ENCODE measurements at places on chromosomes 3 and 15.
A peak's percentile ranks its signal among the peaks of the same experiment; 100 is the strongest.

DNA sequence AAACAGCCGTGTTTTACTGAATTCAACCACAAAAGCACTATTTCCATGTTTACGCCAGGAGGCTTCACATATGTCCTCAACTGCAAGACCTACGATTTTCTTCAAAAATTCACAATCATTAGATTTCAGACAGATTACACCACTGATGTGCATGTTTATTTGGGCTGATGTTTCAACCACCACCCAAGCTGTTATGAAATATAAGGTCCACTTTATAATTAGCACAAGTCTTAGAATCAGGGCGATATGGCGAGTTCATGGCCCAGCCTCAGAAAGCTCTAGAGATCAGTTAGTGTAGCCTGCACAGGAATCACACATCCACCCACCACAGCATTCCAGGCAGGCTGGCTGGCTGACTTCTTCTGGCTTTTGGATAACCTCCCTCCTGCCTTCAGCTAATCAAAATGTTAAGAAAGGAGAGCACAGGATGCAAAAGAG lies 15.4 kb downstream of the SH3BP5 start:
- H3K36me3 ChIP-seq = no peaks in the 10 kb centered on the region
- no peak overlapping the region for H3K4me3 ChIP-seq
- no peak for DNase-seq
- H3K4me1 ChIP-seq = peaks cover 61% of the 10 kb centered on the region
- H3K27me3 ChIP-seq = no peaks in the 10 kb centered on the region

GRCh38 chr3:43948013-43948412 lies 257.3 kb downstream of the ABHD5 start:
- peaks cover 12% of the 10 kb centered on the region for H3K4me1 ChIP-seq
- H3K4me3 ChIP-seq = no peak overlapping the region
- H3K27ac ChIP-seq = no peak overlapping the region
- H3K27me3 ChIP-seq = peaks cover 30% of the 10 kb centered on the region
- DNase-seq = peak; percentile 10
- H3K36me3 ChIP-seq = no peaks in the 10 kb centered on the region

DNA sequence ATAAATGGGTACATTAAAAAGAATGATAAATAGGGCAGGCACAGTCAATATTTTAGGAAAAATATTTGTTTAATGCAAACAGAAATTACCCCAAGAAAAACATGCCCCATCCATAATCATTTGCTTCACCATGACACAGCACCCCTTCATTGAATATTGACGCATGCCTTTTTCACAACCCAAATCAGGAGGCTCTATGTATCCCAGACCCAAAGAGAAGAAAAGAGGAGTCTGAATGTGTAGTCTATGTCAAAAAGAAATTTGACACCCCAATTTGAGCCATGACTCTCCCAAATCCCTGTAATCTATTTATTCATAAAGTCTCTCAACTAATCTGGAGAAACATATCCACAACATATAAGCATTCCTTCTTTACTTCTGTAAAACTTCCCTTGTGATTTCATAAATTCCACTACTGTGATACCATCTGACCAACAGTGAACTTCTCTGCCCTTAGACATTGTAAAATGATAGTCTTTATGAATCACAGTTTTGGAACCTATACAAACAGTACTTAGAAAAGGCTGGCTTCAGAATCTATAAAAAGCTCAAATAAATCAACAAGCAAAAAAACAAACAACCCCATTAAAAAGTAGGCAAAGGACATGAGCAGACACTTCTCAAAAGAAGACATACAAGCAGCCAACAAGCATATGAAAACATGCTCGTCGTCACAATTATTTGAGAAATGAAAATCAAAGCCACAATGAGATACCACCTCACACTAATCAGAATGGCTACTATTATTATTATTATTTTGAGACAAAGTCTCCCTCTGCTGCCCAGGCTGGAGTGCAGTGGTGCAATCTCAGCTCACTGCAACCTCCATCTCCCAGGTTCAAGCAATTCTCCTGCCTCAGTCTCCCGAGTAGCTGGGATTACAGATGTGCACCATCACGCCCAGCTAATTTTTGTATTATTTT lies 53.4 kb upstream of the XRN1 start:
- H3K27ac ChIP-seq = peak overlapping the region; percentile 22
- H3K4me1 ChIP-seq = peaks cover 29% of the 10 kb centered on the region
- DNase-seq = no peak
- no peaks in the 10 kb centered on the region for H3K27me3 ChIP-seq
- H3K36me3 ChIP-seq = peaks cover 50% of the 10 kb centered on the region

- DNase-seq = no peak
- H3K4me1 ChIP-seq = peaks cover 22% of the 10 kb centered on the region
- H3K27me3 ChIP-seq = no peaks in the 10 kb centered on the region
- no peak overlapping the region for H3K4me3 ChIP-seq
- no peak overlapping the region for H3K27ac ChIP-seq
Observed at GRCh38 chr3:73056014-73056844, 5.2 kb upstream of the EBLN2 start.

DNA sequence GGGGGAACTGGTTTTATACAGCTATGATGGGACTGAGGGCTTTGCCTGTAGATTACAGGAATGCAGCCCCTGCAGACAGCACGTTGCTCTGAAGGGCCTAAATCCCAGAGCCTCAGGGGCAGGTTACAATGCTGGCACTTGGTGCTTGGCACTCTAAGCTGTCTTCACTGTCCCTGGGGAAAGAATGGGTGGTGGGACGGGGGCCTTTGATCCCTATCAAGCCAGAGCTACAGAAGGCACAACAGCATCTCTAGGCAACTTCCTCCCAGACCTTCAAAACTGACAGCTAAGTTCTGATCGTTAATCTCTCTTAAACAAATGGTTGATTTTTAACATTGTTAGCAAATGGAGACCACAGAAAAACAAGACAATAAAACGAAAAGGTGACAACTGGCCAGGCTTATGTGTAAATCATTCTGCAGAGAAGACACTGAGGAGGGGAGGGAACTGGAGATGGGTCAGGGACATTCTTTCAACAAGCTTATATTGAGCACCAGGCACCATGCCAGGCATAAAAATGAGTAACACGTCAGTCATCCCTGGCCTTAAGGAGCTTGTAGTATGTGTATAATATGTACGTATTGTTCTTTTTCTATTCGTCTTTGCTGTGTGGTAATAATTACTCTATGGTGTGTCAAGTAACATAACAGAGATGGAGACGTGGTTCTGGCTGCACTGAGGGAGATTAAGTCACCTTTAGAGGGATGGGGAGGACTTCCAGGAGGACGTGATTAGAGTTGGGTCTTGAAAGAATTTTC lies 49.1 kb downstream of the CA12 start:
- no peak overlapping the region for H3K27ac ChIP-seq
- H3K27me3 ChIP-seq = no peaks in the 10 kb centered on the region
- H3K36me3 ChIP-seq = no peaks in the 10 kb centered on the region
- no peak overlapping the region for H3K4me3 ChIP-seq
- no peaks in the 10 kb centered on the region for H3K4me1 ChIP-seq

GRCh38 chr3:95629802-95630201 lies 1184.6 kb upstream of the EPHA6 start:
- no peak overlapping the region for H3K4me3 ChIP-seq
- DNase-seq = no peak
- no peak overlapping the region for H3K27ac ChIP-seq
- no peaks in the 10 kb centered on the region for H3K36me3 ChIP-seq

Data from activated naive CD8-positive, alpha-beta T cell treated with anti-CD3 and anti-CD28 coated beads for 36 hours (primary cell).